ENCODE measurements at places on chromosomes 7 and 10. TPM values are rescaled to one million over a fixed set of nuclear protein-coding genes. Genes with fewer than 3 reads are reported as not detected.

DNA sequence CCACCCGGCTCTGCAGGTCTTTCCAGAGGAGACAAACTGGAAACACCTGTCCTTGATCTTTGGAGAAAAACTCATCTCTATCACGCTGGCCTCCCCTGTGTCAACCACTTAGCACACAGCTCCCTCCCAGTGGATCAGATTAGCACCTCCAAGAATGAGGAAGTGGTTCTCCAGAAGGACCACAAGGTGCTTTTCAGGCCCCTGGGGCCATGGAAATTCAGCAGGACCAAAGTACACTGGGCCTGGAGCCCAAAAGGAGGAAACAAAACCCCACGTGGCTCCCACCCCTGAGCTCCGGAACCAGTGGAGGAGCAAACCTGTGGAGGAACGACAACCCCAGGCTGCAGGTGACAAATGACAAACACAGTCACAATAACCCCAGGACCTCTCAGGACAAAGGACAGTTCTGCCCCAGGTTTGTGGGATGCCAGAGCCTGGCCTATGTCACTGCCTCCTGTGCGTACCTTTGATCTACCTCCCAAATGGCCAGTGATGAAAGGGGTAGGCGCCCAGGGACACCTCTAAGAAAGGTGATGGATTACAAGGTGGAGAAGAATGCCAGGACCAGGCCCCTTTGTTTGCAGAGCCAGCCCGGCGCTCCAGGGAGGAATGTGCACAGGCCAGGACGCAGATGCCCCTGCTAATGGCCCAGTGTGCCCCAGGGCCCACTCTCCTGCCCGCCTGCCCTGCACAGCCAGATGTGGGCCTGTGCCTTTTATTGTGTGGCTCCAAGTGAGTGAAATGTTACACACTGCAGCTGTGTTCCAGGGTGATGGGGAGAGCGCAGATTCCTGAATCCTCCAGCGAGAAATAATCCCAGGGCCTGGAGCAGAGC is 5.7 kb downstream of the TNS3 start:
- no peak for DNase-seq

- no peak for DNase-seq
Measured at GRCh38 chr10:61629576-61629975, 33.2 kb upstream of the CABCOCO1 start.

GRCh38 chr7:137890449-137890921 is 43.7 kb upstream of the DGKI start:
- DNase-seq = no peak

- DNase-seq = peak; percentile 17
Measured at GRCh38 chr10:77391605-77392235, 245.9 kb downstream of the KCNMA1 start.

DNA sequence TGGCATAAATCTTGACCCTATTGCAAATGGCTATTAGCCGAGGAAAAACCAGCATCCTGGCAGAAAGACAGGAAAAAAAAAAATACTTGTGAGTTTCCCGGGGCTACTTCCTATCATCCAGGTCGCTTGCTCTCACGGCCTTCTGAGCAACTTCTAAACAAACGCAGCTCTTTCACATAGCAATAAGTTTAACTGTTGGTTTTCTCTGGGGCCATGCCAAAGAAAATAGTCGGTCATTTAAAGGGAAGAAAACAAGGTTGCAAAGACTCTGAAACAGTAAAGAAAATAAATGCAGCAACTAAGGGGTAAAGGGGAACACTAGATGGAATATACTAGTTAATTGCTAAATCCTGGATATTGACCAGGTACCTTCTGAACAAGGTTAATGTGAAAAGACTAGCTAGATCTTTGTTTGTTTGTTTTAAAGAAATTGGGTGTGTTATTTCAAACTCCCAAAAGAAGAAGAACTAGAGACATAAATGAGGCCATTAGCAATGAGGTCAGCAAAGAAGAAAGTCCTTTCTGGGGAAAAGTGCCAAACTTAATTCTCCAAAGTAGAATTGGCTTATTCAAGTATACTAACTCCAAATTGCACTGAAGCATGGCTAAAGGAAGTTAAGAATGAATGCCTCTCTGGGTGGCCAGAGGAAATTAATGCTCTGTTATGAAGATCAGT is 54.2 kb downstream of the SLC39A12 start:
- no peak for DNase-seq

DNA sequence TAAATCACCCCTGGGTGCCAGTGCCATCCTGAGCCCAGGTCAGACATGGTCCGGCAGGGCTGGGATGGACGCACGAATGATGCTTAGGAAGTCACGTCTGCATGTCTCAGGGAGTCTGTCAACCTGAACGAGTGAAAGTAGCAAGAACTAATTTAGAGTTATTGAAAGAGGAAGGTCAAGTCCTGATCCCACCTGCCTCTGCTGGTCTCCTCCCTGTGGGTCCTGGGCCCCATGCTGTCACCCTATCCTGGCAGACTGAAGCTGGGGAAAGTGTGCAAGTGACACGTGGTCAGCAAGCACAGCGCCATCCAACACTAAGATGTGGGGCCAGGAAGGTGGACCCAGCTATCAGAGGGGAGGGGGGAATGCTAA is 26.1 kb upstream of the GRID1 start:
- no peak for DNase-seq

- no peak for DNase-seq
Measured at GRCh38 chr7:55423277-55423711, 58.2 kb downstream of the LANCL2 start.

- no peak for DNase-seq
Measured at GRCh38 chr10:88926566-88927415, 25.8 kb downstream of the ACTA2 start.

- no peak for DNase-seq
Measured at GRCh38 chr7:27590416-27590815, 72.3 kb downstream of the HIBADH start.

VWA2 gene
- total RNA-seq = not detected

NEUROD6 gene
- total RNA-seq = not detected
